ENCODE measurements at places on chromosomes 1 and 21.

GRCh38 chr1:198909973-198910372 lies 271.1 kb downstream of the PTPRC start:
- no peak for DNase-seq

- no peak for DNase-seq
These were observed 32.0 kb downstream of the NFASC start for GRCh38 chr1:204902671-204903070.

DNA sequence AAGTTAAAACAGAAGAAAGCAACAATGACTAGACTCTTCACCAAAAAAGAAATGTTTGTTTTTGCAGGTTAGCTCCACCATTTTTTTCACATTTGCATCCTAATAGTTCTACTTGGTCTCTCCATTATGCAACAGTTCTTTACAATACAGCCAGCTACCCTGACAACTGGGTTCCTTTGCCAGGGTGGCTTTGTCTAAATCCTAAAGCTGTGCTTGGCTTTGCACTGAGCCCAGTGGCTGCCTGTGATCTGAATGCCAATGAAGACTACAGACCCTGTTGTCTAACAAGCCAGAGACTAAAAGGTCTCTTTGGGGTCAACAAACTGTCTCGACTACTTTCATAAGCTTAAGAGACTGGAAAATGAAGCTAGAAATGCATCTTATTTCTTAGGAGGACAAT lies 112.0 kb downstream of the AKT3 start:
- DNase-seq, result no peak

GRCh38 chr21:35651196-35651595 lies 409.1 kb downstream of the SETD4 start:
- no peak for DNase-seq

DNA sequence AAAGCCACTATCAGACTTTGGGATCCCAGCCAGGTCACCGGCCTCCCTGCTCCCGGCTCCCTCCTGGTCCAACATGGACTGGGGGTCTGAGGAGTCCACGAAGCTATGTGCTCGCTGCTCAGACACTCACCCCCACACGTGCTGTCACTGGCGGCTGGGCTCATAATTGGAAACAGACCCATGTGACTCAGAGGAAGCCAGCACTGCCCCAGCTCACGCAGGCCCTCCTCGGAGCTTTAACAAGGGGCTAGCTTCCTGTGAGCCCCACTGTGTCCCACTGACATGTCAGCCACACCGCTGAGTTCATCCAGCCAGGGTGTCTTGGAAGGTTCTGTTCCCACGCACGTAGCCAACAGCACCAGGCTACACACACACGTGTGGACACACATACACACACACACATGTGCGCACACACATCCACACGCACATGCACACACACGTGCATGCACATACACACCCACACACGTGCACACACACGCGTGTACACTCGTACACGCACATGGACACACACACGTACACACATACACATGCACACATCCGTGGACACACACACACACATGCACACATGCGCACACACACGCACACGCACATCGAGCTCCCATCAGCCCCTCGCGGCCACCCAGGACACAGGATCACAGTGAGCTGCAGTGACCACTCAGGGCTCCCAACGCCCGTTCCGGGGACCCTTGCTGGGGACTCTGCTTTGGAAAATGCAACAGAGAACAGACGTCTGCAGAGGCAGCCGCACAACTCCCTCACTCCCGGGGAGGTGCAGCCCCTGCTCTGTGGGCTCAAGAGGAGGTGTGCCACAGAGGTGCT lies 18.4 kb upstream of the COL6A2 start:
- DNase-seq, result no peak

DNA sequence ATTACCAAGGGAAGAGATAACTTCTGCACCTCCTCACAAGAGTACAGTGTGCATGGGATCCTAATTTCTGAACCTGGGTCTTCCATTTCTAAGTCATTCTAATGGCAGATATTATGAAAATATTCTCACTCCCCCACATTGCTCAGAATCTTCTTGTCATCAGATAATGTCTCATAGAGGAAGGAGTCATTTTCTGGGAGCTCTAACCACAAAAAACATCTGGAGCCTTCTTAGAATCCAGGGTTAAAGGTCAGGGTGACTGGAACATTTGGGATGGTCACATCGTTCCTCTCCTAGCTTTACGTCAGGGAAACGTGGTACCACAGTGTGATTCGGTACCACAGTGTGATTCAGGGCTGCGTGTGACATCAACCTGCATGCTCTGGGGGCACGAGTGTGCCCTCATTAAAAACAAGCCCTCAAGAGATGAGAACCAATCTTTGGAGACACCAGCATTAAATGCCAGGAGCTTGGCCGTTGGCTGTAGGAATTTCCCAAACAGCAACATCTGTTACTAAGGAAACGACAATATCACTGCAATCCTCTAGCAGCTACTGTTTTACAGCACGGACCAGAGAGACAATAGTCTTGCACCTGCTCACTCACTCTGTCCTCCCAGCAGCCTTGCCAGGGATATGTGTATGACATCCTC lies 179.1 kb downstream of the PSMG1 start:
- DNase-seq, result no peak

DNA sequence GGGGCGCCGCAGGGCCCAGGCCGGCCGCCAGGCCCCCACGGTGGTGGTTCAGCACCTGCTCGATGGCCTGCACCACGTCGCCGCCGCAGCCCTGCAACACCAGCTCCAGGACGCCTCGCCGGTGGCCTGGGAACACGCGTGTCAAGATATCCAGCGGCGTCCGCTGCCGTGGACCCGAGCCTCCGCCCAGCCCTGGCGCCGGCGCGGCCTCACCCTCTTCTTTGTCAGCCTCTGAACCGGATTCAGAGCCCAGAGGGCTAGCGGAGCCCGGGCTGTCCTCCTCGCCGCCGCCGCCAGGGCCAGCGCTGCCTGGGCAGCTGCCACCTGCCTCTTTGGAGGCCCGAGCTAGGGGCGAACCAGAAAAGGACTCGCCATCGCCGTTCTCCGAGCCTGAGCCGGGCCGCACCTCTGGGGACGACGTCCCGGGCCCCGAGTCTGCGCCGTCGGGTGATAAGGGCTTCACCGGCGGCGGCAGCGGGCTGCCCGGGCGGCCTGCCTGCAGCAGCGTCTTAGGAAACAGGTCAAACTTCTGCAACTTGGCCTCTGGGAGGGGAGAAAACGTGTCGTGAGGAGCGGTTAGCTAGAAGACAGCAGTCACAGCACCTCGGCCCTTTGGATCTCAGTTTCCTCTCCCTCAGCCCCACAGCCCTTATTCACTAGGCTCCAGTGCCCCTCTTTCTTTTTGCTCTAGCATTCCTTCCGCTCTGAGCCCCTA lies 3.9 kb downstream of the DMRTA2 start:
- DNase-seq, result no peak

- DNase-seq, result no peak
These were observed 4.1 kb downstream of the CD84 start for GRCh38 chr1:160575112-160575664.

DNA sequence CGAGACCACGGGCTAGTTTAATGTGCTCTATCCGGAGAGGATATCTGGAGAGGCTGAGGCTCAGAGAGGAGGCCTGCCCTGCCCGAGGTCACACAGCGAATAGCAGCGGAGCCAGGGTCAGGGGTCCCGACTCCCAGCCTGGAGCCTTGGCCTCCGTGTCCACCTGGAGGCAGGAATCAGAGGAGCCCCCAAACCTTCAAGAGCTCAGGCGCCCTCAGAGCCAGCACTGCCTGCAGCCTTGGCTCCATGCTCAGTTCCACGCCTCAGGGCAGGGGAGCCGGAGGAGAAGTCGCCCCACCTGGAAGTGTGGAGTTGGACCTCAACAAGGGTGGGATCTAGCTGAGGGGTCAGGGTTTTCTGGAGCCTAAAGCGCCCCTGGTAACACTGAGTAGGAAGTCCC lies 2.0 kb upstream of the ASCL5 start:
- no peak for DNase-seq

DNA sequence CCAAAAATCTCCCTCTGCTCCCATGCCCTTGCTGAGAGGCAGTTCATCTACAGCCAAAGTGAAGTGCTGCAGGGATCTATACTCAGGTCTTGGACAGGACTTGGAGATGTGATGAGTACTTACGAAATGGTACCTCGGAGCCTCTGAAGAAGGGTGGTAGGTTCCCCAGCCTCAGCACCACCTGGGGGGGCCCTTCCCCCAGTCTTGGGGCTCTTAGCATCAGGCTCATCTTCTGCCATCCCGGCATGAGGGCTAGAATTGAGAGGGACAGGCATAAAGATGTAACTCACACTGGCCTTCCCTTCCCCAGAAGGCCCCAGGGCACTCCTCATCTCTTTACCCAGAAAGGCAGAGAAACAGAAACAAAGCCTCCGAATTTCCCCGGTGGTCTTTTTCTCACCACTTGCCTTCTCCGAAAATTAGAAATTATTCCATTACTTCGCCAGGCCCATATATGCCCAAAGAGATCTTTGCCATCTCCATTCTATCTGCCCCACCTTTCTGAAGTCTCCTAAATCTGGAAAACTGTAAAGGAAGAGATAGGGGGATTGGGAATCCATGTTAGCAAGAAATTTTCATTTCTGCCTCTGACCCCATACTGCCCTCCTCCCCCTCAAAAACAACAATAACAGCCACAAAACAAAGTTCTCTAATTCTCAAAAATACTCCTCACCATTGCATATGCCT lies 827 bp downstream of the RFX5 start:
- no peak for DNase-seq

- no peak for DNase-seq
These were observed 1279.8 kb upstream of the ADGRL2 start for GRCh38 chr1:80520949-80521348.

DNA sequence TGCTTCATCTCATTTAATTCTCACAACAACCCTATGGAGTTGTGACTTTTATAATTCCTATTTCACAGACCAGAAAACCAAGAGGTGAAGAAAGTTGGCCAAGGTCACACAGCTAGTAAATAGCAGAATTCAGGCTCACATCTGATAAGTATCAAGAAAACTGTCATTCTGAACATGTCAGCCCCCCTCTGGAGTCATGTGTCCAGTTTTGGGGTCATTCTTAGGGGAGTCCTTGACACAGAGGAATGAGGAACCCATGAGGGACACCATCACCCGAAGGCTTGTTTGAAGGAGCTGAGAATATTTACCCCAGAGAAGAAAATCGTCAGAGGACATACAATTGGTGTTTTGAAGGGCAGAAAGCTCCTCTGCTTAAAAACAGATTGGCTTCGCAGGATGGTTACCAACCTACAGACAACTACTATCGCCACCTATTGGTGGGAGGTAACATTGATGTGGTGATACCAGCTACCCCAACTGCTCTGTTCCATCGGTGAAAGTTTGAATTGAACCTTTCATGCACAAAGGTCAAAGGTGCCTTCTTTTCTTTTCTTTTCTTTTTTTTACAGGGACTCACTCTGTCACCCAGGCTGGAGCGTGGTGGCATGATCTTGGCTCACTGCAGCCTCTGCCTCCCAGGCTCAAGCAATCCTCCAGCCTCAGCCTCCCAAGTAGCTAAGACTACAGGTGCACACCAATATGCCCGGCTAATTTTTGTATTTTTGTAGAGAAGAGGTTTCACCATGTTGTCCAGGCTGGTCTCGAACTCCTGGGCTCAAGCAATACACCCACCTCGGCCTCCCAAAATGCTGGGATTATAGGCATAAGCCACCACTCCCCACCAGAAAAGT lies 31.3 kb downstream of the NCMAP start:
- DNase-seq, result no peak

DNA sequence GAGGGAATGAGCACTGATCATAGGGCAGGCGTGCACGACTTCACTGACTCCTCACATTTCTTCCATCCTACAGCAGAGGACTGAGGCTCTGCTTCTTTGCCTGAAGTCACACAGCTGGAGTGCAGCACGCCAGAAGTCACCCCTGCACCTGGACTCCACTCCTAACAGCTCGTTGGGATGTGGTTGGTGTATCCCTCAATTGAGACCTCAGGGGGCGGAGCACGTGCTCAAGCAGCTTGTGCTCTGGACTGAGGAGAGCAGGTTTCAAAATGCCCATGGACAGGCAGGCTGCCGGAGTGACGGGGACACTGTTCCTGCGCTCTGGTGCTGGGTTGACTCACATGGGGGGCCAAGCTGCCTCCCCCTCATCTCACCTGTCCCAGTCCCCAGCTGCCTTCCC lies 13.9 kb downstream of the CHIT1 start:
- DNase-seq, result no peak

DNA sequence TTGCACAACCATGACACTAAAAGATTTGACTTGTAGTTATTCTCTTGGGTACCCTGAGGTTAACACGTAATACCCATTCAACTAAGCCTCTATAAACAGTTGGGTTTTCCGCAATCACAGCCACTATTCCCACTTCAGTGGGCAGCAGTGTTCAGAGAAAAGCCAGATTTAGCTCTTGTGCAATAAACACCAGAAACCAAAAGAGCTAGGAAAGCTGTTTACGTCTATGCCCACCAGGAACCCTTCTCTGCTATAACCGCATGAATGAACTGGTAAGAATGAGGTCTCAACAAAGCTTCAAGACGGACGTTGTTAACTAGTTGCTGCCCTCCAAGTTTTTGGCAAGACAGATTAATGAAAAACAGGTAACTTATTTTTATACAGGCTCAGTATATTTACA lies 101.3 kb downstream of the SLC45A1 start:
- DNase-seq, result no peak

- no peak for DNase-seq
These were observed 142.8 kb downstream of the CDC7 start for GRCh38 chr1:91643431-91643830.

GRCh38 chr1:181155339-181155738 lies 66.8 kb downstream of the IER5 start:
- DNase-seq, result no peak

DNA sequence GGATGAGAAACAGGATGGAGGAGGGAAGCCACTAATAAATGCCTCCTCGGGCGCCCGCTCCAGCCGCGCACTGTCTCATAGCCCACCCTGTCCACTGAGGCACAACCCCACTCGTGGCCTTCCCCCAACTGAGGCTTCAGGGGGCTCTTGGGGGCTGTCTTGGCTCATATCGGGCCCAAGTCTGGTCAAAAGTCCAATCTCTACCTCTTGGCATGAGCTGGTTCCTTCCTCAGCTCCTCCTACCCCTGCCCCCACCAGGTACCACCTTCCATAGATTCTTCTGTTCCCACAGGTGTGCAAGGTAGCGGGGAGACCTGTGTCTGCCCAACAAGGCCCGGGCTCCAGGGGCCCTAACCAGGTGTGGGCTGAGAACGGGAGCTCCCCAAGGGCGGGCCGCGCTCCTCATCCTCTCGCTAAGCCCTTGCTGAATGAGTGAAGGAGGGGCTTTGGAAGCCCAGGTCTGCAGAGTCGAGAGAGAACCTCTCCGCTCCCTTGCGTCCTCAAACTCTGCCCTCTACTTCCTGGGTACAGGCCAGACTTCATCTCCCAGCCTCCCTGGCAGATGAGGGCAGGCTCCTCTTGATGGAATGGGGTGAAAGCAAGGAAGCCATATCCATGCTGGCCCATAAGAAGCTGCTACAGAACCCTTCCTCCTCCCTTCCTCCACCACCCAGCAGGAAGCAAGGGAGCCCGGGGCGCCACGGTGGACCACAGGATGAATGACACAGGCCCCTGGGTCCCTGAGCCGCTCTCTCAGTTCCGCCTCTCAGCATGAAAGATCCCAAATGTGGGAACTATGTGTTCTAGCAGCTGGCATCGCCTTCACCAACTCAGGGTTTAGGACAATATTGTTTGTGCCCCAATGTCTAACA lies 74.7 kb downstream of the PSMG1 start:
- no peak for DNase-seq

GRCh38 chr1:60169206-60169605 lies 95.6 kb upstream of the C1orf87 start:
- DNase-seq, result no peak

- DNase-seq, result no peak
These were observed 17.8 kb upstream of the PPP2R5A start for GRCh38 chr1:212267460-212267859.
